ENCODE measurements at places on chromosomes 11 and 22. TPM values are rescaled to one million over a fixed set of nuclear protein-coding genes. Genes with fewer than 3 reads are reported as not detected.

The FOLR3 gene
- total RNA-seq, result not detected

DNA sequence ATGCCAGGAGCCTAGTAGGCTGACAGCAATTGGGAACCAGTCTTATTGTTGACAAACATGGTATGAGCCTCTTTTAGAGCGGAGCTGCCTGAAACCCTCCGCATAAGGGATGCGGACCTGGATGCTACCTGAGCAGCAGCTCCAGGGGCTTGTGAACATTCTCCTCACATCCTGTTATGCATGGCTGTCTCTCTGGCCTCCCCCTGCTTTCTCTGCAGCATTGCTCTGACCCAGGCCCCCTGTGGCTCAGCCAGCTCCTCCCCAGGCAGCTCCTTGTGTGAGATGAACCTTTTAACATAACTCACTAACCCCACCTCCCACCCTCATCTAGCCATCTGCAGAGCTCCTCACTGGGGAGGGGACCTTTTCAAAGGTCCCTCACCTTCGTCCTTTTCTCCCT is 6.0 kb downstream of the BMAL1 start:
- no peak for DNase-seq

DNA sequence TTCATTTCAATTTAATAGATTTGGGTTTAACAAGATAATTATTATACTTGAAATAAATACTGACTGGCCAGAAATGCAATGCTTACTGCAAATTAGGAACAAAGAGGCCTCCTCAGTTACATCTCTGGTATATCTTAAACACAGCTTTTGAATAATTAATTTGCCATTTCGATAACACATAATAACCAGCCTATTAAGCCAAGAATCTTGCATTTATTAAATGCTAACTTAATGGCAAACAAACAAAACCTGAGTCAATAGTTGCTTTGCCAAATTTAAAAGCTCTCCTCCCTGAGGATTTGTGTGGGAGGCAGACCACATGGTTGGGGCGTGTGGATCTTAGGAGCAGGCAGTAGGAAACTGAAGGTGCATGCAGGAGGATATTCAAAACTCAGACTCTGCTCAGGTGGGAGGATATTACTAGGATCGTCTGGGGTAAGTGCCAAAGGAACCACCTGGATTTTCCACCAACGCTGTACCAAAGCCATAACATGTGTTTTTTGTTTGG is 17.9 kb upstream of the FJX1 start:
- no peak for DNase-seq

The PNPLA3 gene
- total RNA-seq, result 21.7 TPM

The POU2AF1 gene
- total RNA-seq, result not detected

DNA sequence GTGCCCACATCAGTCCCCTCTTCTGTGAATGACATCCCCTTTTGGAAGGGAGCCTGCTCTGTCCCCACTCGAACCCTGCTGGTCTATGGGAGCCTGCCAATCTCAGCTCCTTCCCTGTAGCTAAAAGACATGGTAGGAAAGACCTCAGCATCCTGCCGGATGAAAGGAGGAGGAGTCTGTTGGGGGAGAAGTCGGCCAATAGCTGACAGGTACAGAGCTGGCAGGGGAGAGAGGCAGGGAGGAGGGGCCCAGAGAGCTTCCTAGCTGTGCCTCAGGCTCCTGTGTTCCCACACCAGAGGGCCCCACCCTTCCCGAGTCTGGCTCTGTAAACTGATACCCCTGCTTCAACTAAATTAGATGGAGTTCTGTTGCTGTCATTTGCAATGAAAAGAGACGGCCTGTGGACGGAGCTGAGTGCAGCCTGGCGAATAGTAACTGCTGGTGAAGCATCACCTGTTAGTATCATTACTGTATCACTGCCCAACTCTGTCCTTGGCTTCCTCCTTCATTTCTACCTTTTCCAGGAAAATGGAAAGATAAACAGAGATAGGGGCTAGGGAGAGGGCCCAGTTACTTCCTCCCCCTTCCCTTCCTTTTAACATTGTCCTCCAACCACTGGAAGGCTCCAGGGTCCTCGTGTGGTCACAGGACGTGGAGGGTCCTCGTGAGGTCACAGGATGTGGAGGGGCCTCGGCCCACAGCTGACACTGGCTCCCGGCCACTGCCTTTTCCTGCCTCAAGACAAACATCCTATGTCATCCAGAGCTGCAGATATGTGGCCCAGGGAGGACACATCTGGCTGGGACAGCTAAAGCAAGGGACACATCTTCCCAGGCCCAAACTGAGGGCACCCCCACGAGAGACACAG is 15.1 kb downstream of the FXYD6 start:
- no peak for DNase-seq

Measured in LHCN-M2 (cell line).